ENCODE measurements at places on chromosomes 2 and 18.
A peak's percentile ranks its signal among the peaks of the same experiment; 100 is the strongest.

DNA sequence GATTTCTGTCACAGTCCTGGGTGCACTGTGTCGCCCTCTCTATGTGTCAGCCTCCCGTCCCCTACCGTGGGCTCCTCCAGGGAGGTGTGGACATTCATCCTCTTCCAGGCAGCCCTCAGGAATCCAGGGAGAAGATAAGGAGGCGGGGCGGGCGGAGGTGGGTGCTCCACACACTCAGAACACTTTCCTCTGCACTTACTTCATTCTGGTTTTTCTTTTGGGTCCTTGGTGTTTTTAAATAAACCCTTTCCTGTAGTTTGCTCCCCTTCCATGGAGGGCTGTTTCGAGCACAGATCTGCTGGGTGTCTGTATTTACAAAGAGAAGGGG lies 183.9 kb downstream of the FAM210A start:
- no peak for DNase-seq

- DNase-seq = no peak
Observed at GRCh38 chr2:3827673-3828575, 124.5 kb downstream of the DCDC2C start.

GRCh38 chr2:129881786-129882396 lies 97.6 kb upstream of the RAB6C start:
- DNase-seq = no peak

DNA sequence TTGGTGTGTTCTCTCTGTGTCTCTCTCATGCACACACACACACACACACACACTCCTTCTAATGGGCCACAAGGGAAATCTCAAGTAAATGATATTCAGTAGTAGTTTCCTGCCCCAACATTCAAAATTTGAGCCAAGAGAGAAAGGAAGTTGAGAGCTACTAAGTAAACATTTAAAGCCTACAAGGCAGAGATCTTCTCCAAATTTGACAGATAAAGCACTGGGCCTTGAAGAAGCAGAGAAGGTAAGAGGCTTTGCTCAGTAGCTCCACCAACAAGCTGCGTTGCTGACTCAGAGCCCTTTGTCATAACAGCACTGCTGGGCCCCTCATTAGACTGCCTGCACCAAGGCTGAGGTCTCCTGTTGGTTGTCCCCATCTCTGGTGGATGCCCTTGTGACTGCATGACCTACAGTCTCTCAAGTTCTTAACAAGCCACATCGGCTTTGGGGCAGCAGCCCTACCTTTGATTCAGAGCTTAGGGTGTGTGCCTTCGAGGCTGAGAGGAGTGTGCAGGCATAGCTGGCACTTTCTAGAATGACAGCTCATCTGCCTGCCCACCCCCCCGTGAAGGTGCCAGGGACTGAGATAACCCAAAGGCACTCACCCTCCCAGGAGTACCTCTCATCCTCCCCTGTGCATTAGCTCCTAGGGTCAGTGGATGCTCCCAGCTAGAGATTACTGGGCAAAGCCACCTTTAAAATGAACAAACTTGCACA lies 32.3 kb upstream of the NEB start:
- DNase-seq = no peak

DNA sequence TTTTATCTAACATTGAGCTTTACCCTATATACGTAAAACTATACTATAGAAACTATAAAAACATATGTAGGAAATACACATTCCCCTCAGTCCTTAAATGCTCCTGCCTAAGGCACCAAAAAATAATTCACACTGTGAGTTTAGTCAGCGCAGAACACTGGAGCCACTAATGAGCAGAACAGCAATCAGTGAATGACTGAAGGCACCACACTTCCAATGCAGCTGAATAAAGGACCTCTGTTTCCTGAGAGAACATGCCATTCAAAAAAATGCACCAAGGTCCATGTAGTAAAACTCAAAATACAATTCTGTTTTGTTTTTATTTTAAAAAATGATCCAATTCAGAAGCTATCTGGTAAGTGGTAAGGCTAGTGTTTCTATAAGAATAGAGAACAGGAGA lies 1280.6 kb upstream of the NRXN1 start:
- DNase-seq = no peak

GRCh38 chr18:76426737-76427305 lies 68.2 kb downstream of the ZNF516 start:
- DNase-seq = no peak

DNA sequence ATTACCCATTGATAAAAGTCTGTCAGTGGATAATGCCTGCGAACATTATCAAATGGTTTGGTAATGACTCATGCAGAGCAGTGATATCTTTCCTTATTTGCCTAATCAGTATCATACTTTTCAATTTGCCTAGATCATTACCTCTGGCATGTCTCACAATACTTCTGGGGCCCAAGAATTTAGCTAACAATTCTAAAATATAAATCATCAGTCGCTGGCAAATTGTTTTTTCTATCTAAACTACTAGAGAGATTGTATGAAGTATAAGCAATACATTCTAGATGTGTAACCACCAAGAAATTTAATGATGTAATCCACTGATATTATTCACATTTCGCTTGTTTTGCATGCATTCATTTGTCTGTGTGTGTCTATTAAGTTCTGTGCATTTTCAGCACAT lies 191.2 kb upstream of the CDH19 start:
- DNase-seq = no peak

- DNase-seq = no peak
Observed at GRCh38 chr2:20593072-20594034, 57.5 kb downstream of the HS1BP3 start.

GRCh38 chr2:123993728-123994323 lies 31.3 kb upstream of the CNTNAP5 start:
- DNase-seq = no peak

- no peak for DNase-seq
Observed at GRCh38 chr2:66495788-66496640, 61.1 kb downstream of the MEIS1 start.

DNA sequence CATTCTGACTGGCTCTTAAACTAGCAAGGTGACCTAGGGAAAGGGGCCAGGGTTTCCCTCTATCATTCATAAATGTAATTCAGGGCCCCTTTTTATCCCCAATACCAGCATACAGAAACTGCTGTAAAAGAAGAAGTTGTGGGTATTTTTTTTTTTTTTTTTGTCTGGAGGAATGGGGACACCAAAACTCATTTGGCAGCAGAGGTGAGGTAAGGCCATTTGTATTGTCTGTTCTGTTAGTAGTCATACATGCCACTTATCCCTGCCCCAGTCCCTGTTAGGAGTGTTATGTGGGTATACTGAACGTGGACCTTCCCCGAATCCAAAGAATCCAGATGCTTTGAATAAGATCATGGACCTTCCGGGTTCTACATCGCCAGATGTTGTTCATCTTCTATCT lies 1.7 kb downstream of the SEPTIN2 start:
- no peak for DNase-seq

GRCh38 chr2:217165547-217165946 lies 305.7 kb upstream of the TNP1 start:
- no peak for DNase-seq

DNA sequence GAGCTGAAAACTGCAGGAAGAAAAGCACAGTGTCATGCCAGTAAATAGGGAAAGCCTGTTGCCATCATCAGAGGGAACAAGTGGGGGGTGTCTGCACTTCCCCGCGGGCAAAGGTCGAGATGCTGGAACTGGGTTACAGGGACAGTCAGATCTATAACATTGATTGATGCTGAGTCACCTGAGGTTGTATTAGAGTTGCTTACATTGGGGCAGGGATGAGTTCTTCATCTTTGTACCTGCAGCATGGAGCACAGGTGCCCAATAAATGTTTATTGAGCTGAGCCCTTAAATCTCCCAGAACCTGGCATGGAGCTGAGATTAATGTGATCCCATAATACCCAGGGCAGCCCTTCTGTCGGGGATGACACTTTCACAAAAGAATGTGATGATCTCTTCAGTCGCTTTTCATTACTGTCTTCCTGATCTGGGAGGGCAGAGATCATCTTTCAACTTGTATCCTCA lies 5.9 kb upstream of the RNF152 start:
- DNase-seq = no peak

DNA sequence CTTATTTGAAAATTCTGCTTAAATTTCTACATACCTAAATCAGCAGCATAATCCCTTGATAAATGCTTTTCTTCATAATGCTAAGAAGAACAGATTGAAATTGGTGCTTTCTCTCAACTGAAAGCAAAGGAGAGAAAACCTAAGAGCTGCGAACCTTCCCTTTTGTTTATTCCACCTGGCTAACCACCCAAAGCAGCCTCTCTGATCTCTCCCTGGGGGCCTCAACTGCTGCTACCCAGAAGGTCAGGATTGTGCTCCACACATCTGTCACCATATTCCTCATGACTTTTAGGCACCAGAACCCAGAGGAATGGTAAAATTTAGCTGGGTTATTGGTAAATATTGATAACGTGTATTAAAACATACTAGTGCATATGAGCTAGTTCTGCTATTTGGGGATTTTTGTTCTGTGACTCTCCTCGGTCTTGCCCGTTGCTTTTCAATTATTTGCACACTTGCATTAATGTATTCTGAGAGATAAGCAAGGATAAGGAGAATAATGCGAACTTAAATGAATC lies 334.1 kb downstream of the RIT2 start:
- DNase-seq = no peak

DNA sequence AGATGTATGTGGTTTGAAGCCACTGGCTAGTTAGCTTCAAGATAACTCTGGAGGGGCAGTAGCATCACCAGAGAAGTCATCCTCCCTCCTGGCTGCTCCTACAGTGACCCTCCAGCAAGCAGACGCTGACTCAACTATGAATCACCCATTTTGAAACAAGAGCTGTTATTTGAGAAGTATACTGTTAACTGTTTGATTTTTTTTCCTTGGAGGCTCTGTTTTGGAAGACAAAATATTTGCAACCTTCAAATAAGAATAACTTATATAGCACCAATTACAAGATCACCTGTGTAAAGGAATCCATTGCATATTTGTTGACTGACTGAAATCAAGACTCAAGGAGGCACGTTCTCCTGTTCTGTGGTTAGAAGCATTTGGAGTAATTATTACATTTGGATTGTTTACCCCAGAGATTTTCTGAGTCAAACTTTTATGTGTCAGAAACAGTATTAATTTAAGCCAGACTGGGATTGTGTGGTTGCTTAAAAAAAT lies 313.8 kb downstream of the MTX2 start:
- DNase-seq = no peak

GRCh38 chr2:100071335-100072043 lies 70.9 kb downstream of the AFF3 start:
- DNase-seq = no peak

DNA sequence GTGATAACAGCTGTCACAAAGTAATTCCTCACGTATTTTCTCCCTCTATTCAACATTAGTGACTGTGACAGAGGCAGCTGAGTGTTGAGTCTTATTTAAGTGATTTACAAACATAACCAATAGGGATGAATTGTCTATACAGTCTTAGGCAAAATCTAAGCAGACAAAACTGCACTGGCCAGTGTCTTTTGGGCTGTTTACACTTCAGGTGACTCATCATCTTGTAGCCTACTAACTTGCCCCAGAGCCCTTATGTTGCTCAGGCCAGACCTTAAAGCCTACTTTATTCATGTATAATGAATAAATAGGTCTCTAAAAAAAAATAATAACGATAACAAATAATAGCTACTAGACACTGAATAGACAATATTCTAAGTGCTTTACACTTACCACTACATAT lies 17.2 kb downstream of the THOC1 start:
- DNase-seq = no peak

DNA sequence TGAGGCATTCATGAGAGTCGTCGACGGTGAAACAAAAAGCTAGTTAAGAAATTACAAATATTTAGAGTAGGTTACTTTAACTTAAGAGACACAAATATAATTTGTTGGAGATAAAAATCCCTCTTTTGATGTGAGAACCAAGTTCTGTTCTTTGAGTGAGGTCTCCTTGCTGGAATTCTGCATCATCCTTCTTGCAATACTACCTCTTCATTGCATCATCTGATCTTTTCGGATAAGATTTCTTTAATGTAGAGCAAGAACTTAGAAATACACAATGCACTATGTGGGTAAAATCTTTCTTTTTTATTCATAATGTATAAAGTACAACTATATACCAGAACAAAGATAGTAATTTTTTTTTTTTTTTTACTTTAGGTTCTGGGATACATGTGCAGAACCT lies 118.4 kb downstream of the ARL4C start:
- no peak for DNase-seq

- DNase-seq = no peak
Observed at GRCh38 chr2:206230060-206230762, 44.3 kb upstream of the ZDBF2 start.

DNA sequence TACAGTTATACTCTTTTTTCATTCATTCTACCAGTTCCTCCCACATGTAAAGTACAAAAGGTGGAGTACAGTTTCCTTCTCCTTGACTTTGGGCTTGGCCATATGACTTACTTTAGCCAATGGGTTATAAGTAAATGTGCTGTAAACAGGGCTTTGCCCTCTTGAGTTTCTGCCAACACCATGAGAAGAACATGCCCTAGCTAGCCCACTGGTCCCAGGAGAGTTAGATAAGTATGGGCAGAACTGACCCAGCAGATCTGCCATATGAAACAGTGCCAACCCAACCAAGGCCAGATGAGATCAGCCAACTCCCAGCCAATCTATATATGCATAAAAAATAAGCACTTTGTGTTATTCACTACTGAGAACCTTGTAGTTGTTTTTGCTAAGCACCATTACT lies 25.5 kb downstream of the ZC3H8 start:
- DNase-seq = no peak

DNA sequence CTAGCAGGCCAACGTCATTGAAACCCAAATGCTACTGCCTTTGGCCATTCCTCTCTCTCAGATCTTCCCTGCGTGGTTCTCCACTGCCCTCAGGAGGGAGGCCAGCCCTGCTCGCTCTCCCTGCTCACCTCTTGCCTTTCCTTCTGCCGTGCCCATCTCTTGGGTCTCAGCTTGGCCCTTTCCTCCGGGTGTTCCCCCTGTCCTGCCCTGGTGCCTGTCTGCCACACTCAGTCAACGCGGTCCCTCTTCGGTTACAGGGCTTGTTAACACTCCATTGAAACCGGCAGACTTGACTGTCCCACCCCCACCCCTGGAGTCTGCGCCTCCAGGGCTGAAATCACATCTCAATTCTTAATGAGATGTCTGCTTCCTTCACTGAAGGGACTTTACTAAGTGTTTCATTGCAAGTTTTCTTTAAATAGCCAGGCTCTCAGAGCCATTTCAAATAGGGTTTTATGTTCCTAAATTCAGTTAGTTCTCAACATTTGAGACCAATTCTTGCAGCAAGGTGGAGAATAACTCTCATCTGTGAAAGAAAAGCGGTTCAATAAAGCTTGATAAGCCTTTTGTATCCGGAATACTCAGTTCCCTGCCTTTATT lies 237.6 kb downstream of the DYSF start:
- DNase-seq = no peak

GRCh38 chr2:45013229-45014015 lies 4.2 kb upstream of the SIX2 start:
- no peak for DNase-seq

DNA sequence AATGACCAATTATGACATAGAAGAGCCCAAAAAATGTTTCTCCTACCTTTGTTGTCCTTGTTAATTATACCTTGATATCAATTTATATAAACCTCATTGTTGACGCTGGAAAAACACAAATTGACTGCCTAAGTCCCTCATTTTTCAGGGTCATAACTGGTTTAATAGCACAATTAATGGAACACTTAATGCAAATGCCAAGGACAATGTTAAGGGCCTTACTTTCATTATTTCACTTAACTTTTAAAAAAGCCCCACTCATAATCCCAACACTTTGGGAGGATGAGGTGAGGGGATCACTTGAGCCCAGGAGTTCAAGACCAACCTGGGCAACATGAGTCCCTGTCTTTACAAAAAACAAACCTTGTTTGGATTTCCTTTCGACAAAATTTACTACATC lies 3.5 kb upstream of the STPG4 start:
- DNase-seq = no peak

- DNase-seq = peak; percentile 60
Observed at GRCh38 chr2:225041207-225041850, 939 bp downstream of the DOCK10 start.
